Renal cortical epithelial cell (primary cell): ENCODE measurements at places on chromosomes 11 and 22.

DNA sequence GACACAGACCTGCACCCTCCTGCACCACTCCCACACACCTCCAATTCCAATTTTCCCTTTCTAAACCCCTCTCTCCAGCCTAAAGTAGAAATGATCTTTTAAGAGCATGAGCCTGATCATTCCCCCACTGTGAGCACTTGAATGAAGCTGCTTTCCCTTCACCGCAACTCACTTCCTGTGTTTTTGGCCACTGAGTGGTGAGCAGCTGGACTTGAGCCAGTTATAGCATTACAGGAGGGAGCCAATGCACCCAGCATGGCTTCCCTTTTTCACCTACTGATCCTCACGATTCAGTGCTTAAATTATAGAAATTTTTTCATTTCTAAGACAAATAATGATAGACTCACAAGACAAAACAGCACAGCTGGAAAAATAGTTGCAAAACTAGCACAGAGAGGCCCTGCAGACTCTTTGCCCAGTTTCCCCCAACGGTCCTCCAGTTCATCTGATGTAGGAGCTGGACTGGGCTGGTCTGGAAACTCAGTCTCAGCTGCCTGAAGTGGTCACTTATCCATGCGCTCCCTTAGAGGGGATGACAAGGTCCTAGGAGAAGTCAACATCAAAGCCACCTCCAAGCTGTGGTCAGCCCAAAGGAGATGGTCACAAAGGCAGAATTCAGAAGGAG lies 9.7 kb upstream of the APOL4 start:
- peak; percentile 44 for DNase-seq

- no peak for DNase-seq
Observed at GRCh38 chr22:40426594-40427333, 56.4 kb downstream of the SGSM3 start.

- DNase-seq = no peak
Observed at GRCh38 chr11:68083517-68083916, 37.7 kb downstream of the CHKA start.

DNA sequence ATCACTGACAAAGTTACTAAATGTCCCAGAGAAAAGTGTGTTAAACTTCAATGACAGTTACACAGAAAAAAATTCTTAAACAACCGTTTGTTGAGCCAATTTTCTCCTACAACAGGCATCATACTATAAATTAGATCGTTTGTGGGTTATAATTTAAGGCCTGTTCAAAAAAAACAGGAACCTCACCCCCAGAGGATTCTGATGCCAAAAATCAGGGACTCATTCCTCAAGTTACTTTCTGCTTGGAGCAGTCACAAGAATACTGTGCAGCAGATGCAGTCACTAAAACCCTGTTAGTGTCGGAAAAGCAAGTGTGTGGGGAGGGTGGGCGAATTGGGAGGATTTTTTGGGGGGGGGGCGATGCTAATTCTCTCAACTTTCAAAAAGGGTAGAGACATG lies 657 bp downstream of the CWC15 start:
- no peak for DNase-seq

DNA sequence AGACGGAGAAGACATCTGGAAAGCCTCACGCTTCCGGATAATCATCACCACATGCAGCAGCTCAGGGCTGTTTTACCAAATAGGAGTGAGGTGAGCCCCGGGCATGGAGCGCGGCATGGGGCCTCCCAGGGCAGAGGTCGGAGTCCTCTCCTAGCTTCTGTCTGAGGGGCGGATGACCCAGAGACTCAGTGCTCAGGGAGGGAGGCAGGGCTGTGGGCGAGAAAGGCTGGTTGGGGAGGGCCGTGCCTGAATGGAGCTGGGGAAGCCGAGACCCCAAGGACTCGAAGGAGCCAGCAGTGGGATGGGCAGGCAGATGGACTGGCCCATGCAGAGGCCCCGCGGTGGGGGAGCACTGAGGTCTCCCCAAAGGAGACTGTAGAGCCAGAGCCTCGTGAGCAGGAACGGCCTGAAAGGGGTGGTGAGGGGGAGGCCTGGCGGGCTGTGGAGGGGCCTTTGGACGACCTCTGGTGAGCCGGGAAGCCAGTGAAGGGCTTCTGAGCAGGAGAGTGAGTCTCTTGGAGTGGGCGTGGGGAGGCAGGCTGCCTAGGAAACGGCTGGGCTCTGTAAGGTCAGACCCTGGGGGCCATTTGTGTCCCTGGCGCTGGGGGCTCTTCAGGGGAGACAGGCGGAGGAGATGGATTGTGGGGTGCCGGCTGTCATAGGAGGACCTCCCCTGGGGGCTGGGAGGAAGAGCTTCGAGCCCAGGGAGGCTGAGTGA lies 24.7 kb upstream of the PANX2 start:
- DNase-seq = no peak

DNA sequence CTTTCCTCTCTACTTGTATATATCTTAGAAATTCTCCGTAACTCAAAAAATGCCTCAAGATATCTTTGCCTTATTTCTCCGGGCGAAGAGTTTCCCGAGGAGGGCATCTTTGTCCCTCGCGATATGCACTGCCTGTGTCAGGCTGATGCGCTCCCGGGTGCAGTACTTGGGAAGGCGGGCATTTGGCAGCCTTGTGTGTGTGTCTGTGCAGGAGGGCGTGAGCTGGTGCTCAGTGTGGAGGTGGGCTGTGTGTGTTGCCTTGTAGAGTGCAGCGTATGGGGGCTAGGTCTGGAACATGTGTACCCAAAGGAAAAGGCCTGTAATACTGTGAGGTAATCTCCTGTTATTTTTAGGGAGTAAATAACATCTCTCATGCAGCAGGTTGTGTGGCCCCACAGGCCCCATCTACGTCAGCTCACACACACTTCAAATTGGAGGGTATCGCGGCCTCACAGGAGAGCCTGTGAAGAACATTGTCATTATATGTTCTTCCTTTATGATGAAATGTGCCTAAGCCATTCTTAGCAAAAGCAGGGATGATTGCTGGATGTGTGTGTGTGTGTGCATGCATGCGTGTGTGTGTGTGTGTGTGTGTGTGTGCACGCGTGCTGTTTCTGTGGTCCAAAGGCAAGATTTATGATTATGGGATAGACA lies 77.5 kb downstream of the KCNJ1 start:
- no peak for DNase-seq

DNA sequence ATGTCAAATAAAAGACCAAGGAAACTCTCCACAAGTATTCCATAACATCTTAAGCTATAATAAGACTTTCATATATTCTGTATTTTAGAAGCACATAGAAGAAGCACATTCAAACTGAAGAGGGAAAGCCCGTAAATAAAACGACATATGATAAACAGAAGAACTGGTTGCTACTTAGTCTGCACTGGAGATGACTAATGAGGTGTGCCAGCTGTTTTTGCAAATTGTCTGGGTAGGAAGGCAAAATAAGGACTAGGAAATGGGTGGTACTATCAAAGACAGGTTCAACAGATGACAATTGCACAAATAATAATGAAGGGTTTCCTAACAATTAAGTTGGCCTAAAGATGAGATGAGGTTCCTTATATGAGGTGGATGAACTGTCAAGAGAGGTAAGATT lies 593.2 kb upstream of the CCDC179 start:
- DNase-seq = no peak

DNA sequence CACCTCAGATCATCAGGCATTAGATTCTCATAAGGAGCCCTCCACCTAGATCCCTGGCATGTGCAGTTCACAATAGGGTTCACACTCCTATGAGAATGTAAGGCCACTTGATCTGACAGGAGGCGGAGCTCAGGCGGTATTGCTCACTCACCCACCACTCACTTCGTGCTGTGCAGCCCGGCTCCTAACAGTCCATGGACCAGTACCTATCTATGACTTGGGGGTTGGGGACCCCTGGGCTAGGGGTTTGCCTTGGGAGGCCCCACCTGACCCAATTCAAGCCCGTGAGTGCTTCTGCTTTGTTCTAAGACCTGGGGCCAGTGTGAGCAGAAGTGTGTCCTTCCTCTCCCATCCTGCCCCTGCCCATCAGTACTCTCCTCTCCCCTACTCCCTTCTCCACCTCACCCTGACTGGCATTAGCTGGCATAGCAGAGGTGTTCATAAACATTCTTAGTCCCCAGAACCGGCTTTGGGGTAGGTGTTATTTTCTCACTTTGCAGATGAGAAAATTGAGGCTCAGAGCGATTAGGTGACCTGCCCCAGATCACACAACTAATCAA lies 2.2 kb downstream of the APOC3 start:
- no peak for DNase-seq

GRCh38 chr11:78539506-78539905 lies 35.2 kb downstream of the NARS2 start:
- DNase-seq = no peak

- DNase-seq = no peak
Observed at GRCh38 chr11:19873730-19874129, 161.1 kb downstream of the NAV2 start.

DNA sequence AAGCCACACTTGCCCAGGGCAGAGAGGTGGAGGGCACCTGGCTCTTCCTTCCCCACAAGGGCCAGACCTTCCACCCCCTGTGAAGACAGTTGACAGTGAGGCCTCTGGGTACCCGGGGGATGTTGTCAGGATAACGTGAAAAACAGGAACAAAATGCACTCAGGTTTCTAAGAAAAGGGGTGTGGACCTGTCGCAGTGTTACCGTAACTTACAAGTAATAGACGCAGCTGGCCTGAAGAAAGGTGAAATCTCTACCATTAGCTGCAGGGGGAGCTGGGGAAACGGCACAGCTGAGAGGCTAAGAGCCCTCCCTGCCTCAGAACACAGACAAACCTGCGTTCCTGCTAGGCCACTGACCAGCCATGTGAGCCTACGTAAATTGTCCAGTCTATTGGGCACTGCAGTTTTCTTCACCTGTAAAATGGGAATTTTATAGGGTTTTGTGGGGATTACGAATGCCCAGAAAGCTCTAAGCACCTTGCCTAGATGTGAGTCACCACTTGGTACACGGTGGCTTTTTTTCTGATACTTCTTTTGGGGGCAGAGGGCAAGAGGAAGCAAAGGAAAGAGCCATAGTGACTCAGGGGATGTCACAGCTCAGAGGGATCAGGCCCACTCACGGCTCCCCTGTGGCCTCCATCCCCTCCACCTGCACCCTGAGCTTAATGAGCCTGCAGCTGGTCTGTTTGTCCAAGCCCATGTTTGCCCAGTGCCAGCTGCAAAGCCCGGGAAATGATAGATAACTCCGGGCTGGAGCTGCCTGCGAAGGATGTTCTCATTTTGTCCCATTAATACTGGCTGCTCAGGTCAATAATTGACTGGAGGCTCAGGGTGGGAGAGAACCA lies 18.4 kb upstream of the CABP7 start:
- peak; percentile 53 for DNase-seq

- DNase-seq = no peak
Observed at GRCh38 chr11:77026221-77026620, 8.0 kb upstream of the B3GNT6 start.

DNA sequence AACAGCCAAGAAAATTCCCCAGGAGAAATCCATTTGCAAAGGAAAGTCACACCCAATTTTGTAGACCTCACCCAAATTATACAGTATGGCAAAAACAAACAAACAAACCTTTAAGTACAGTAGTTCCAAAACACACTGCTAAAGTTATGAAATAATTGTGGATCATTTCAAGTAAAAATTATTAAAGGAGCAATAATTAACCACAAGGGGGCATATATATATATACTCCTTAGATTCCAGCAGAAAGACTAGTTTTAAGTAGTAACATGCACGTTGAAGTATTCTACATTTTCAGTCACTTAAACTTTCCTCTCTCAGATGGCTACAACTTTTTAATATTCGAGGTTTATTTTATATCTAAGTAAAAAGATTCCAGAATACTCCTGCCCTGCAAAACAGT lies 26.8 kb downstream of the RNF141 start:
- DNase-seq = peak; percentile 9

DNA sequence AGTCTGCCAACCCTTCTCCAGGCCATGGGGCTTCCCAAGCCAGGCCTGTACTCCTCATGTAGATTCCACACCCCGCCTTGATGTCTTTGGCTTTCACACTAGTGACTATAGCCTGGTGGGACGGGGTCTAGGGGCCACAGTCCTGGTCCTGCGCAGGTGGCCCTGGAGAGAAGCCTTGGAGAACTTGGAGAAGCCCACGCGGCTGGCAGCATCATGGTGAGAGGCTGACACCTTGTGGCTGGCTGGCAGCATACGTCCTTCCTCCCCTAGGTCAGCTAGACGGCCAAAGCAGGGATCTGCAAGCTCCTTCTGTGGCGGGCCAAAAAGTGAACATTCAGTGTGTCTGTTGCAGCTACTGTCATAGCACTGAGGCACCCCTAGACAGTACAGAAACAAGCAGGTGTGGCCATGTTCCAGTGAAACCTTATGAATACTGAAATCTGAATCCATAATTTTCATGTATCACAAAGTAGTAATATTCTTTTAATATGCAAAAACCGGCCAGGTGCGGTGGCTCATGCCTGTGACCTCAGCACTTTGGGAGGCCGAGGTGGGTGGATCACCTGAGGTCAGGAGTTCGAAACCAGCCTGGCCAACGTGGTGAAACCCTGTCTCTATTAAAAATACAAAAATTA lies 42.0 kb downstream of the FAM83F start:
- peak; percentile 54 for DNase-seq

- DNase-seq = no peak
Observed at GRCh38 chr11:95835351-95835750, 45.1 kb downstream of the CEP57 start.

GRCh38 chr22:16967453-16968217 lies 40.4 kb downstream of the GAB4 start:
- DNase-seq = no peak

DNA sequence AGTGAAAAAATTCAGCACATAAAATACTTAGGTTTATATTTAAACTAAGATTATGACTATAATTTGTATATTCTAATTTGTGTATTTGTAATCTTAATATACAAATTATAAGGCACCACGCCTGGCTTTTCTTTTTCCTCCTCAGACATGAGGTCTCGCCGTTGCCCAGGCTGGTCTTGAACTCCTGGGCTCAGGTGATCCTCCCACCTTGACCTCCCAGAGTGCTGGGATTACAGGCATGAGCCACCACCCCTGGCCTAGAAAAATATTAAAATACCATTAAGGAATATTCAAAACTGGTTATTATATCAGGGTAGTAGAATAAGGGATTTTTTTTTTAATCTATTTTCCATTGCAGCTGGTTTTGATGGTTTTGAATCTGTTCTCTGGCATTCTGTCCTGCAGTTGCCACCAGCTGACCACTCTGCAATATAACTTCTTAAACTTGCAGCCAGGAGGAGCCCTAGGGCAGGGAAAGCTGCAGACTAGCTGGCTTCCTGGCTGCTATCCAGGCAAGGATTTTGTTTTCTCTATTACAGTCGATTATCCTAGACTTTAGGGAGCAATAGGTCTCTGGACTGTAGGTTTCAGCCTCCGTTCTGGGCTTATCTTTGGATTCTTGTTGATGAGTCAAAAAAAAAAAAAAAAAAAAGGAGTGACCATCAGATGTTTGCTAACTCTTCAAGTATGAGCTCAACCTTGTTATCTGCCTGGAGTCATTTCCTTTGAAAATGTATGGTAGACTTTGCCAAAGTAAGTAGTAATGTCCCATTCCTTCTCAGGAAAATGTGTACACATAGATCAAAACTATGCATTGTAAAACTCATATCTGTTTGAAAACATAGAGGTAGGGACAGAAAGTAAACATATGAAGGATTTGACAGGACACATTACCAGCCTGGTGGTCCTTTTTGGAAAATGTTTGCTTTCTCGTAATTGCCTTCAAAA lies 13.2 kb downstream of the POLA2 start:
- peak; percentile 69 for DNase-seq
